PC-9 (cell line): ENCODE measurements at places on chromosomes 2 and 18. TPM values are rescaled to one million over a fixed set of nuclear protein-coding genes. Genes with fewer than 3 reads are reported as not detected.

GRCh38 chr2:219282375-219282774 lies 3.2 kb downstream of the DNAJB2 start:
- no peak overlapping the region for H3K4me3 ChIP-seq
- DNase-seq, result no peak
- H3K27me3 ChIP-seq, result no peaks in the 10 kb centered on the region
- H3K36me3 ChIP-seq, result no peaks in the 10 kb centered on the region
- no peak overlapping the region for H3K27ac ChIP-seq
- peaks cover 22% of the 10 kb centered on the region for H3K4me1 ChIP-seq

DNA sequence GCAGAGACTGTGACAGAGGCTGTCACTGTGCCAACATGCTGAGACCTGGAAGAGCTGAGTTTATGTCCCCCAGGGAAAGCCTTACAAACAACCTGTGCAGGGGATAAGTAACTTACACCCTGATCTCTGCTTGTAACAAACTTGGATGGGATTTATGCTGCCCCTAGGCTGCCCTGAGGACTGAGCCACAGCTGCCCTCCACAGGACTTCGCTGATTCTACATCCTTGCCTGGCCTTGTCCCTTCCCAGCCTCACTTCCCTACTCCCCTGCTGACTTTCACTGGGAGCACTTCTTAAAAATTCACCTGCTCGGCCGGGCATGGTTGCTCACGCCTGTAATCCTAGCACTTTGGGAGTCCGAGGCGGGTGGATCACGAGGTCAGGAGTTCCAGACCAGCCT lies 45.9 kb upstream of the ASAP2 start:
- H3K36me3 ChIP-seq, result no peaks in the 10 kb centered on the region

- H3K27ac ChIP-seq, result no peak overlapping the region
- no peaks in the 10 kb centered on the region for H3K4me1 ChIP-seq
- DNase-seq, result no peak
- no peak overlapping the region for H3K4me3 ChIP-seq
- no peaks in the 10 kb centered on the region for H3K27me3 ChIP-seq
These were observed 687.8 kb downstream of the NUP35 start for GRCh38 chr2:183812091-183812490.

- H3K27me3 ChIP-seq, result peaks cover 7% of the 10 kb centered on the region
- H3K4me1 ChIP-seq, result no peaks in the 10 kb centered on the region
- no peak overlapping the region for H3K4me3 ChIP-seq
- no peak for DNase-seq
- H3K36me3 ChIP-seq, result no peaks in the 10 kb centered on the region
- H3K27ac ChIP-seq, result no peak overlapping the region
These were observed 12.9 kb upstream of the POU3F3 start for GRCh38 chr2:104840893-104841585.

- DNase-seq, result no peak
- no peak overlapping the region for H3K27ac ChIP-seq
- no peaks in the 10 kb centered on the region for H3K27me3 ChIP-seq
These were observed 294.5 kb downstream of the CCDC178 start for GRCh38 chr18:33146014-33146413.

DNA sequence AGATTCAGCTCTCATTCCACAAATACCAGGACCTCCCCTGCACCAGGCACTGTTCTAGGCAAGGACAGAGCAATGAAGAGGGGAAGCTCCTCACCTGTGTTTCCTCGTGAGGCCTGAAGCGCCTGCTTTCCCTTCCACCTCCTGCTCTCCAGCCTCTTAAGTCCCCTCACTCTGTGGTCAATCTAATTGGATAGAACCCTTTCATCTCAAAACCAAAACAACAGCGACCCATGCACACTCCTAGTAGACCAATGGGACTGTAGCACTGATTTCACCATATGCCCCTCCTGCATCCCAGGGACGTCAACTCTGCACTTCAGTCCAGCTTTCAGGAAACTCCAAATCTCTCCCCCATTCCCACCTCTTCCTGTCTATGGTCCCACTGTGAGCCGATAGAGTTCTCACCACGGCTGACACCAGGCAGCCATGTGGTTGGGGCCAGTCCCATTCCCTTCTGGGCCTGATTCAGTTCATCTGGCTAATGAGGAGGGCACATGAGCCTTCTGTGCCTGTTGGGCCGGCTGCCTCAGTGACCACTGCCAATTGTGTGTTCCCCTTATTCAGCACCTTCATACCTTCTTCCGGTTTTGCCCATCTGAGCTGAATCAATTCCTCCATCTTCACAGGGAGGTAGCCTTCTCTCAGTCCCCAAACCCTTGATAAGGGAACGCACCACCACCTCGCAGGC lies 33.3 kb upstream of the MAT2A start:
- no peak for DNase-seq
- H3K27me3 ChIP-seq, result no peaks in the 10 kb centered on the region
- no peaks in the 10 kb centered on the region for H3K36me3 ChIP-seq
- H3K27ac ChIP-seq, result peak overlapping the region; percentile 63

DNA sequence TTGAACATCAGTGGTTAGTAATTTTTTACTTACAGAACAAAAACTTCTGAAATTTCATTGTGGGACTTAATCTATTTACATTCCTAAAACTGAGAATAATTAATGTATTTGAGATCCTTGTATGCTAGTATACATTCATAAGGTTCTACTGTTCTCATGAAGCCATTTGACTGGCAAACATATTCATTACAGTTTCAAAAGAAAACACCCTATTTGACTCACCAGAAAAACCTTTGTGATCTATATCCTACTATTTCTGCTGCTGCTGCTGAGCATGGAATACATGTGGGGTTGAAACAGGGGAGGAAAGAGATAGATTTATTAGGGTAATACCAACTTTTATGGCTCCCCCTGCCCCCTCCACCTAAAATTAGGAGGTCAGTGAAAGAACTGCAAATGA lies 21.8 kb downstream of the MARS2 start:
- no peaks in the 10 kb centered on the region for H3K4me1 ChIP-seq
- no peak overlapping the region for H3K4me3 ChIP-seq
- no peaks in the 10 kb centered on the region for H3K36me3 ChIP-seq
- no peak overlapping the region for H3K27ac ChIP-seq

GRCh38 chr2:189267491-189267890 lies 87.9 kb upstream of the COL5A2 start:
- no peaks in the 10 kb centered on the region for H3K27me3 ChIP-seq
- no peak overlapping the region for H3K4me3 ChIP-seq
- DNase-seq, result no peak
- H3K36me3 ChIP-seq, result no peaks in the 10 kb centered on the region
- no peak overlapping the region for H3K27ac ChIP-seq
- H3K4me1 ChIP-seq, result no peaks in the 10 kb centered on the region

DNA sequence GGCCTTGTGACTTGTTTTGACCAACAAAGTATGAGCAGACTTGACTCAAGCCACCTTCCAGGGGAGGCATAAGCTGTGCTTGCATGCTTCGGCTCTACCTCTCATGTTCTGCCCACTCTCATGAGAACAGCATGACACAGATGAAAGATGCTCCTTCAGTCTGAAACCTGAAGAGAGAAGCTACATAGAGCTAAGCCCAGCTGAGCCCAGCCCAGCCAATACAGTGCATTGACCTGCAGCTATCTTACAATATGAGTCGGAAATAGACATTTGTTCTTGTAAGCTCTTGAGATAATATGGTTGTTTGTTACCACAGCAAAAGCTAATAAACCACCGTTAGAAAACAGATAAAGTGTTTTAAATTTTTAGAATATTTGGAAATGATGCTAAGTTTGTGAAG lies 426.7 kb upstream of the PKDCC start:
- H3K4me3 ChIP-seq, result no peak overlapping the region
- H3K4me1 ChIP-seq, result no peaks in the 10 kb centered on the region
- H3K27me3 ChIP-seq, result peaks cover 7% of the 10 kb centered on the region
- DNase-seq, result no peak
- H3K27ac ChIP-seq, result no peak overlapping the region

GRCh38 chr18:36530676-36531405 lies 233.3 kb downstream of the FHOD3 start:
- no peak overlapping the region for H3K4me3 ChIP-seq
- no peaks in the 10 kb centered on the region for H3K36me3 ChIP-seq
- H3K4me1 ChIP-seq, result 0 out of 2 replicates have a peak, but pooled peaks cover 8% of the 10 kb centered on the region
- no peak for DNase-seq

DNA sequence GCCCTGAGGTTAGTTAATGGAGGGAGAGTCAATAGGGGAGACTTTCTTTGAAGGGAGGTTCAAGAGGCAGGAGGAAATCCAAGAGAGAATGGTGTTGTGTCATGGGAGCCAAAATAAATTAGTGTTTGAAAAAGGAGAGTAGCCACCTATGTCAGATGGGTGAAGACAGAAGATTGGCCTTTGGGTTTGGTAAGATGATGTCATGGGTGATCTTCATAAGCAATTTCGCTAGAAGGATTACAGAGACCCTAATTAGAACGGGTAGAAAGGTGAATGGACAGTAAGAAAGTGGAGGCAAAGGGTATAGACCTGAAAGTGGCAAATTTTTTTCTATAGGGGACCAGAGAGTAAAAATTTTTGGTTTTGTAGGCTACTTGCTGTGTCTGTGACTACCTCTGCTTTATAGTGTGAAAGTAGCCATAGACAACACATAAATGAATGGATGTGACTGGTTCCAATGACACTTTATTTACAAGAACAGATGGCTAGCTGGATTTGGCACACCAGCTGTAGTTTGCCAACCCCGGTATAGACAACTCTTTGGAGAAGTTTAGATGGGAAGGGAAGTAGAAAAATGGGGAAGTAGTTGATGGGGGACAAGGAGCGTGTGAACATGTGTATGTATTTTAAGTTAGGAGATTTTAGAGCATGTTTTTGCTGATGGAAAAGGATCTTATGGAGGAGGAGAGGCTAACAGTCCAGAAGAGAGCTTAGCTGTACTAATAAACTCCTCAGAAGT lies 9.3 kb downstream of the STAMBP start:
- peaks cover 3% of the 10 kb centered on the region for H3K4me1 ChIP-seq
- no peak overlapping the region for H3K27ac ChIP-seq
- H3K36me3 ChIP-seq, result peaks cover 15% of the 10 kb centered on the region
- DNase-seq, result no peak

GRCh38 chr18:4412286-4412685 lies 42.8 kb downstream of the DLGAP1 start:
- no peaks in the 10 kb centered on the region for H3K4me1 ChIP-seq
- H3K27me3 ChIP-seq, result peaks cover 6% of the 10 kb centered on the region; the same call in 1 of the 2 replicates
- no peak overlapping the region for H3K4me3 ChIP-seq

DNA sequence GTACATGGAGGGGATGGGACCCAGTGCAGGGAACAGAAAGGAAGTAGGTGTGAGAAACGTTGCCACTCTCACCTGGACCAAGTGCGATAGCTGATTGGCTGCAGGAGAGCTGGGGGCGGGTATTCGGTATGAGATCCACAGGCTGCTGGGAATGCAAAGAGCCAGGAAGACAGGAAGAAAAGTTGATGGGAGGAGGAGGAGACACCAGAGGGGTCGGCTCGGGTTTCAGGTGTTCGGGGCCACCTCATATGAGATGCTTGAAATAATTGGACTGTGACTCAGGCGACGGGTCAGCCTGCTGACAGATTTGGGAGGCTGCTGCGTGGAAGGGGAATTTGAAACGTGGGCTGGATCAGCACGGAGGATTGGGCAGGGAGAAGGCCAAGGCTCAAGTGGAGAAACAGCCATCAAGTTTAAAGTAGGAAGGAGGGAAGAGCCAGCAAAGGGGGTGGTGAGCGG lies 65.1 kb downstream of the MRPS9 start:
- H3K36me3 ChIP-seq, result no peaks in the 10 kb centered on the region; the same call in 1 of the 2 replicates
- no peak overlapping the region for H3K27ac ChIP-seq
- no peaks in the 10 kb centered on the region for H3K4me1 ChIP-seq
- no peaks in the 10 kb centered on the region for H3K27me3 ChIP-seq
- H3K4me3 ChIP-seq, result no peak overlapping the region

DNA sequence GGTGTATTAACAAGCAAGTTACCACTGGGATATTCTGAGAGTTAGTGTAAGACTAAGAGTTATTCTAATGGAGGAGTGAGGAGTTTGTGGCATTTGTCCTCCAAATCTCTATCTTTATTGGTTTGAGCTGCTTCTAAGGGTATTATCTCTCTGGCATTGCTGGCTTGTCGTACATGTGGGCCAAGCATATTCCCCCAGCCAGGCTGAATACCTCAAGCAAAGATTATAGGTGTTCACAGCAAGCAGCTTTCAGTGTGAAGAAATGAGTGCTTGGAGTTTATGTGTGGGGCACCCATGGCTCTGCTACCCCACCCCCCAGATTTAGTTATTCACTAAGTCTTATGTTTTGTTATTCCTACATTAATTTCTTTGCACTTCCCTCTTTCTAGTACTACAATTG lies 193.6 kb upstream of the FANCL start:
- no peaks in the 10 kb centered on the region for H3K27me3 ChIP-seq
- no peaks in the 10 kb centered on the region for H3K4me1 ChIP-seq
- no peak for DNase-seq
- H3K4me3 ChIP-seq, result no peak overlapping the region
- H3K27ac ChIP-seq, result no peak overlapping the region
- no peaks in the 10 kb centered on the region for H3K36me3 ChIP-seq

- no peaks in the 10 kb centered on the region for H3K27me3 ChIP-seq
- no peak overlapping the region for H3K27ac ChIP-seq
- peaks cover 74% of the 10 kb centered on the region for H3K4me1 ChIP-seq
- no peak overlapping the region for H3K4me3 ChIP-seq
- no peak for DNase-seq
- H3K36me3 ChIP-seq, result 0 out of 2 replicates have a peak, but pooled peaks cover 3% of the 10 kb centered on the region
These were observed 18.5 kb downstream of the ITGA6 start for GRCh38 chr2:172445851-172446250.

GRCh38 chr2:195898505-195899191 lies 170.0 kb downstream of the DNAH7 start:
- no peak overlapping the region for H3K4me3 ChIP-seq
- H3K27ac ChIP-seq, result no peak overlapping the region
- no peaks in the 10 kb centered on the region for H3K36me3 ChIP-seq
- H3K27me3 ChIP-seq, result no peaks in the 10 kb centered on the region
- no peak for DNase-seq
- no peaks in the 10 kb centered on the region for H3K4me1 ChIP-seq

DNA sequence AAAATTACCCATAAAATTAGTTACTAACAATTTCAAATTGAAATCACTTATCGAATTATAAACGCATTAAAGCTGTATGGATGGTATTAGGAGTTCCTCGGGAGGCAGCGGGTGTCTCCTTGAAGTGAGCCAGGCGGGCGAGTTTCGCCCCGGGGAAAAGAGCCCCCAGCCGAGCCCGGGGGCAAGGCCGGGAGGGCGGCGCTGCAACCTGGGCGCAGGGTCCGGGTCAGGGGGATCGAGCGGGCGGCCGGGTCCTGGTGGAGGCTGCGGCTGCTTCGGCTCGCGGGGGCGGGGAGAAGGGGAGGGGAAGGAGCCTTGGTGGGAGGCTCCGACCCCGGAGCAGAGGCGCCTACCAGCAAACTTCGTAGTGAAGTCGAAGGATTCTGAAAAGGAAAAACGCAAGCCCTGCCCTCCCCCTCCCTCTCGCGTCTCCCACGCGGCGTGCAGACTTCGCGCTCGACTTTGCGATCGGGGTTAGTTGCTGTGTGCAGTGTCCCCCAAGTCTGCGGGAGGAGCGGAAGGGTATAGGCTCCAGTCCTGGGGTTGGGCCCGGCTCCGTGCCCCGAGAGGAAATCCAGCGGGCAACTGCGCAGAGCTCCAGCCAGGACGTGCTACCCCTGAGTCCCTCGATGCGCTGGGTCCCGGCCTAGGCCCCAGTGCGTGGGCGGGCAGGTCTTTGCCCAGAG lies 140.8 kb downstream of the MEIS1 start:
- no peak for DNase-seq
- H3K27me3 ChIP-seq, result peaks cover 27% of the 10 kb centered on the region; the same call in 1 of the 2 replicates
- no peaks in the 10 kb centered on the region for H3K36me3 ChIP-seq

GAREM1 gene
- 6.1 and 10.2 TPM in 2 replicates for total RNA-seq

MAPK4 gene
- not detected in 2 replicates for total RNA-seq

GPR155 gene
- total RNA-seq, result 0.18 and 0.79 TPM in 2 replicates

AKAIN1 gene
- total RNA-seq, result not detected in 2 replicates

SPHKAP gene
- not detected in 2 replicates for total RNA-seq

ZNF2 gene
- total RNA-seq, result 2.9 and 4.9 TPM in 2 replicates

PROM2 gene
- total RNA-seq, result 129 and 147 TPM in 2 replicates

GRP gene
- total RNA-seq, result not detected in 2 replicates

CRYGC gene
- total RNA-seq, result not detected in 2 replicates

CNTNAP5 gene
- not detected in 2 replicates for total RNA-seq
